Activated CD4-positive, alpha-beta T cell treated with anti-CD3 and anti-CD28 coated beads, Interleukin-2, amount 50 U/mL, for 1 hour (primary cell): ENCODE measurements at places on chromosomes 6 and 20.
A peak's percentile ranks its signal among the peaks of the same experiment; 100 is the strongest.

DNA sequence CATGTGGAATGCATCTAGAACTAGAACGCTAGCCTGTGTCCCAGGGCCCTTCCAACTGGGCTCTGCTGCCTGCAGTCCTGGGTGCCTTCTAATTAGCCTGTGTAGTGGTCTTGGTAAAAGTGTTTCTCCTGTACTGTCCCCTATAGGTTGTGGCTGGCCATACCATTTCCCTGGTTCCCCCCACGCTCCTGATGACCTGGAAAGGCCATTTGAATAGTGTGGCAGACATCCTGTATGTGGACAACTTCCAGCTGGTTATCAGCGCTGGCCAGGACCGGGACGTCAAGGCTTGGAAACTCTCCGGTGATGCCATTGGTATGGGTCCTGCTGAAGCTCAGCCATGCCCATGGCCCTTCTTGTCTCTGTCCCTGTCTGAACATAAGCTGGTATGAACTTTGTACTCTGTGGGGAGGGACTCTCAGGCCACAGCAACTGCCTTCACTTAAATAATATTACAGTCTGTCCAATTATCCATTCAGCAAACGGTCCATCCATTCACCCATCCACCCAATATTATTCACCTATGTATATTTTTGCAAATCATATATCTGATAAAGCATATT lies 60.7 kb downstream of the SUN5 start:
- no peak for DNase-seq

DNA sequence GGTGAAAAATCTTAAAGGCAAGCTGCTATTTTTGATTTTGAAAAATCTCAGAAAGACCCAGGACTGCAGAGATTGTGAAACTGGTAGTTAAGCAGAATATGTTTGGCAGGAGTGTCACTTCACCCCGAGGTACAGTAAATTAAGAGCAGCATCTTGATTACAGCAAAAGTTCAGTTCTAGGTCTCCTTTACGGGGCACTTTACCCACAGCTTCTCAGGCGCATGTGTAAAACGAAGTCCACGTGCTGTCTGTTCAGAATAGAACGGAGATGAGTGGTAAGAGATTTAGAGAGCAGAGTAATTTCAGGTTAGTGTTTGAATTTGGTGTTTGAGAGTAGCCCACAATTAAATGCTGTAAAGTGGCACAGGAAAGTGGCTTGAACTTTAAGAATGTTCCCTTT lies 84.0 kb downstream of the FARS2 start:
- no peak for DNase-seq

GRCh38 chr20:62047666-62048345 lies 17.9 kb downstream of the TAF4 start:
- DNase-seq: no peak

DNA sequence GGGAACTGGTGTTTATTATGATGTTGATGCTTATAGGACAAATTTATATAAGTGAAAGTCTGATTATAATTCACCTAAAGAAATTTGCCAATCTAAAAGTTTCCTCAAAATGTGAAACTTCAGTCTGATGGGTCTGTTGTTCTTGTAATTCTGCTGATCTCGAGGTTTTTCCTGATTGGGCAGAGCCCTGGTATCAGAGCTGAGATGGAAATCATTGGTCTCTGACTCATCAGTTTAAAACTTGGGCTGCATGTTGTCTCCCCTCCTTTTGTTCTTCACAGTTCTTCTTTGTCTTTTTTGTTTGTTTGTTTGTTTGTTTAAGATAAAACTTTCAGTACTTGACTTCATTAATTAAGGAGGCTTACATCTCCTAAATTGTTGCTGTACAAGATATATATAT lies 5.9 kb downstream of the SMAP1 start:
- no peak for DNase-seq

DNA sequence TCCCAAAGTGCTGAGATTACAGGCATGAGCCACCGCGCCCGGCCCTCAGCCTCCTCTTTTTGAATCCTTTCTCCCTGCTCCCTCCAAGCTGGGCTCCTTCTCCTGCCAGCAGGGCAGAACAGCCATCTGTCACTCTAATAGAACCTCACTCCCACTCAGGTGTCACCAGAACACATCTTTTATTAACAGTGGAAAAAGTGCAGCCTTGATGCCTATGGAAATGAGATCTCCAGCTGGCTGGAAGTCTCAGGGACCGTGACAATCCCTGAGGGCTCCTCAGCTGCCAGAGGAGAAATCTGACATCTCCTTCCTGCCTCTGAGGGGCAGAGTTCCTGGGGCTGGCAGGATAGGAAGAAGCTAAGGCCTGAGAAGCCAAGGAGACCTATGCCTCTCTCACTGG lies 28.0 kb downstream of the TMC2 start:
- no peak for DNase-seq

DNA sequence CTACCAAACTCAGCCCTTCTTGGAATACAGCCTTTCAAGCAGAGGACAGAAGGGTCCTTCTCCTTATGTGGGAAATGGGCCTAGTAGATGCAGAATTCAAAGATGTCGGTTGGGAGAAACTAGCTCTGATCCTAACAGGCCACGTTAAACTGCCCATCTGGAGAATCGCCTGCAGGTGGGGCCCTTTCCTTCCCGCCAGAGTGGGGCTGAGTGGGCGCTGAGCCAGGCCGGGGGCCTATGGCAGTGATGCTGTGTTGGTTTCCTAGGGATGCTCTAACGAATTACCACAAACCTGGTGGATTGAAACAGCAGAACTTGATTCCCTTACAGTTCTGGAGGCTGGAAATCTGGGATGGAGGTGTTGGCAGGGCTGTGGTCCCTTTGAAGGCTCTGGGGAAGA lies 9.1 kb downstream of the MAPK13 start:
- DNase-seq: no peak

DNA sequence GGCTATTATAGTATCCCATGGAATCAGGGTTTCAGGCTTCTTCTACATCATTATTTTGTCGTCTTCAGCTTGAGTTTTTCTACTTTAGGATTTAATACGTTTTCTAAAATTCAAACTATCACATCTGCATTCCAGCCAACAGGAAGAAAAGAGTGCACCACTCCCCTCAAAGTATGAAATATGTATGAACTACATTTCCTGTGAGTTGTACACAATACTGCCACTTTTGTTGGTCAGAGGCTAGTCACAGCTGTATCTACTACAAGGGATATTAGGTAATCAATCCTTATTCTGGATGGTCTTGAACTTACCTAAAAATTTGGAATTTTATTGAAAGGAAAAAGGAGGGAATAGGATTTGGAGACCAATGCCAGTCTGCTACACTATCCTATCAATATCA lies 235.6 kb upstream of the TBX18 start:
- no peak for DNase-seq

- DNase-seq: no peak
Observed at GRCh38 chr6:1062786-1063545, 248.9 kb upstream of the FOXQ1 start.

DNA sequence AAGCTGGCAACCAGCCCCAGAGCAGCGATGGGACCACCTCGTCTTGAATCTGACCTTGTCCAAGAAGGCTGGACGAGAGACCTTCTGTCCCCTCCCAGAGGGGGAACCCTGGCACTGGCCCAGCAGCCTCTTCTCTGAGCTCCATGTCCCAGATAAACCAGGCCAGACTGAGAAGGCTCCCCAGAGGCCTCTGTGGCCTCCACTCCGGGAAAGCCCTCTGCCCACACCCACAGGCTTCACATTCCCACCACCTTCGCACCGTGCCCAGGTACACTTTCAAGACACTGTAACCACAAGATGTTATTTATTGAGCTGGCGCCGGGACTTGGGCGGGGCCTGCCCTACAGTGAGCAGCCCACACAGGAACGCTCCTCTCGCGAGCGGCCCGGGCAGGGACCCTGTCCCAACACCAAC lies 33.2 kb downstream of the ADA start:
- peak; percentile 42 for DNase-seq

- no peak for DNase-seq
Observed at GRCh38 chr6:41273714-41274113, 12.8 kb downstream of the TREM1 start.

GRCh38 chr6:43625393-43625992 lies 3.6 kb downstream of the GTPBP2 start:
- DNase-seq: no peak

- DNase-seq: no peak
Observed at GRCh38 chr6:163489584-163489983, 75.1 kb downstream of the QKI start.

- DNase-seq: no peak
Observed at GRCh38 chr6:79841577-79842375, 105.6 kb downstream of the ELOVL4 start.

DNA sequence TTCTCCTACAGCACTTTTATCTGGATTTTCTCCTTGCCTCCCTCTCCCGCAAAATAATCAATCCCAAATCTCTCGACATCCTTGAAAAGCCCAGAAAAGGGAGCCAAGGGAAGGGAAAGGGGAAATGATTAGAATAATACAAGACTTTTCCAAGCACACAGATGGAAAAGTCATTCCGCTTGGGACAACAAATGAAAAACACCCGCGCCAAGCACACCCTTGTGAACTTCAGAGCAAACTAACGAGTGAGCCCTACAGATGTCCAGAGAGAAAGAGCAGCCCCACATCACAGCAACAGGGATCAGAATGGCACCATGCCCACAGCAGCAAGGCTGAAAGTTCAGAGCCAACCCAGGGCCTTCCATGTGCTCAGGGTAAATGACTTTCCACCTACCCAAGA lies 49.6 kb downstream of the NINL start:
- DNase-seq: no peak

DNA sequence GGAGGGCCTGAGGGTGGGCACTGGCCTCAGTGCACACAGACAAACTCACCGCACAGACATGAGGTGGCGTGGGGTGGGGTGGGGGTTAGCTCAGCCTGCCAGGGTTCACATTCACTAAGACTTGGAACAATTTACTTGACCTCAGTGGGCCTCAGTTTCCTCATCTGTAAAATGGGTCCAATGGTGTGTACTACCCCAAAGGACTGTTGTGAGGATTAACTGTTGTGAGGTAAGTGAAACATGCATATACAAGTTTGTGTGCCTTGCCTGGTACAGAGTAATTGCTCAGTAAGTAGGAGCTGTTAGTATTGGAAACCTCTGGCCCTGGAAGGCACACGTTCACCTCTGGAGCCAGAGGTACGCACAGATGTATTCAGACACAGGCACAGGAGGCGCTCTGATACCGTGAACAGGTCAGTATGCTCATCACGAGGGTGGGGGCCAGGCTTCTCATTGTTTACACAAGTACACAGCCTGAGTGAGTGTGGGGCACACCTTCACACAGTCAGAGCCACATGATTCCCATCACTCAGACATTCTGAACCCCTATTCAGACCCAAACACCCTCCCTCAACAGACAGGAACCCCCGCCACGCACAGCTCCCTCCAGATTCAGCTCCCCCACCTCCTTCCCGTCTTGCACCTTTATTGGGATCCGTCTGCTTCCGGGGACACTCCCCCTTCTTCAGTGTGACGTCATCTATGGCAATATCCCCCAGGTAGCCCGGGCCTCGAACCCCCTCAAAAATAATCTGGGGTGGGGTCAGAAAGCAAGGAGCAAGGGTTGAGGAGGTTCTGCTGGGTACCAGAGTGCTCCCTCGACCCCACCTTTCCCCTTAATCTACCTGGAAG lies 59.9 kb downstream of the MDGA1 start:
- no peak for DNase-seq

DNA sequence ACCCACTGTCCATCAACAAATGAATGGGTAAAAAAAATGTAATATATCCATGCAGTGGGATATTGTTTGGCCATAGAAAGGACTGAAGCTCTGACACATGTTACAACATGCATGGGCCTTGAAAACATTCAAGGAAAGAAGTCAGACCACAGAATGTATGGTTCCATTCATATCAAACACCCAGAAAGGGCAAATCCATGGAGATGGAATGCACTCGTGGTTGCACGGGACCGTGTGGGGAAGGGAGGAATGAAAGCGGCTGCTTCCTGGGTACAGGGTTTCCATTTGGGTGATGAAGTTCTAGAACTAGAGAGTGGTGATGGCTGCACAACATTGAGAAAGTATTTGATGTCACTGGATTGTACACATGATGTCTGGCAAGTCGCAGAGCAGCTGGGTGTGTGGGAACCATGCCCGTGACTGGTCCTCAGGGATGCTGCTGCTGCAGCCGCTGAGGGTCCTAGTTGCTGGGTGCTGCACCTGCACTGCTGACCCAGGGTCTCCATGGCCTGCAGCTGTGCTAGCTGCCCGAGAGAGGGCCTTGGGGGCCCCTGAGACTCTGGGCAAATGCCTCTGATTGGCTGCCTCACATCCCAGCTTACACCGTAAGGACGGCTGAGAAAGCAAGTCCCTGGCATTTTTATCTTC lies 220.3 kb downstream of the NRN1 start:
- no peak for DNase-seq
